Heart left ventricle (tissue), 16 donors: ENCODE measurements at places on chromosomes 3 and 15. TPM values are rescaled to one million over a fixed set of nuclear protein-coding genes. Genes with fewer than 3 reads are reported as not detected.
A peak's percentile ranks its signal among the peaks of the same experiment; 100 is the strongest.

GRCh38 chr3:109532257-109533216 is 195.2 kb upstream of the DPPA4 start:
- DNase-seq: no peak

- DNase-seq: peak; percentile 78
Measured at GRCh38 chr3:51975852-51976549, 1.1 kb downstream of the ABHD14A start.

- DNase-seq: no peak
Measured at GRCh38 chr15:98873441-98874218, 134.0 kb downstream of the PGPEP1L start.

DNA sequence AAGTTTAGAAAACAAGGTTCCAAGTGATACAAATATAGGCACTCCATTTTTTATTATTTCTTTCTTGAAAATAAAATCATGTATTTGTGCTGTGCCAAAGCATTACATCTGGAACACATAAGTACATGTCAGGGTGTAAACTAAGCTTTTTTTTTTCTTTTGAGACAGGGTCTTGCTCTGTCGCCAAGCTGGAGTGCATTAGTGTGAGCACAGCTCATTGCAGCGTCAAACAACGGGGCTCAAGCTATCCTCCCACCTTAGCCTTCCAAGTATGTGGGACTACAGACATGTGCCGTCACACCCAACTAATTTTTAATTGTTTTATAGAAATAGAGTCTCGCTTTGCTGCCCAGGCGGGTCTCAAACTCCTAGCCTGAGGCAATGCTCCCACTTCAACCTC is 9.0 kb downstream of the SPATA12 start:
- no peak for DNase-seq

- DNase-seq: no peak
Measured at GRCh38 chr15:39745415-39745814, 37.2 kb downstream of the FSIP1 start.

DNA sequence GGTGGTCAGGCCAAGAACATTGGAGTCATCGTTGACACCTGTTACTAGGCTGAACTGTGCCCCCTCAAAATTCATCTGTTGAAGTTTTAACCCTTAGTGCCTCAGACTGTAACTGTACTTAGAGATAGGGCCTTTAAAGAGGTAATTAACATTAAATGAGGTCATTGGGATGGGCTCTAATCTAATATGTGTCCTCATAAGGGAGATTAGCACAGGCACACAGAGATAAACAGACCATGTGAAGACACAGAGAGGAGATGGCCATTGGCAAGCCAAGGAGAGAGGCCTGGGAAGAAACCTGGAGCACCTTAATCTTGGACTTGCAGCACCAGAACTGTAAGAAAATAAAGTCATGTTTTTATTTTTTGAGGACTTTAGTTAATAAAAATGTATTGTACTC is 59.6 kb downstream of the PLCL2 start:
- DNase-seq: no peak

DNA sequence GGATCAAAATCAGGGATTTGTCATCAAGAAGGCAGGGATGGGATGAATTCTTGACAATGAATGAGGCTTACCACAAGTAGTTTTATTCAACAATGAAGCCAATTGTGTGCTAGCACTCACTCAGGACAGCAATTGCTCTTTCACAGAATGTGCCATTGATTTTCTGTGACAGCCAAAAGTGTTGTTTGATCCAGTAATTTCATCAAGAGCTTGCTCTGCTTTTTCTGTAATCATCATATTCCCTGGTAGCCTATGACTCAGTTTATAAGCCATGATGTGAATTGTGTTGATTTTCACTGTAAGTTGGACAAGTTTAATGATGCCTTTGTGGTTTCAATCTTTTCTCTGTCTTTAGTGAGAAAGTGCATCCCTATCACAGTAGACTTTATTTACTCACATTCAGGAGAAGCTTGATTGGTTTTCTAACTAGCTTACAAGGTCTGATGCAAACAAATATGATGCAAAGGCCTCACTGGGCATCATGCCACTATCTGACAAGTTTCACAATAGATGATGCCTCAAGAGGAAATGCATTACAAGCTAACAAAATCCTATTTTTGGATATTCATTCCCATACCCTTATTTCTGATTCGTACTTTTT is 13.6 kb upstream of the CSRNP1 start:
- DNase-seq: no peak

DNA sequence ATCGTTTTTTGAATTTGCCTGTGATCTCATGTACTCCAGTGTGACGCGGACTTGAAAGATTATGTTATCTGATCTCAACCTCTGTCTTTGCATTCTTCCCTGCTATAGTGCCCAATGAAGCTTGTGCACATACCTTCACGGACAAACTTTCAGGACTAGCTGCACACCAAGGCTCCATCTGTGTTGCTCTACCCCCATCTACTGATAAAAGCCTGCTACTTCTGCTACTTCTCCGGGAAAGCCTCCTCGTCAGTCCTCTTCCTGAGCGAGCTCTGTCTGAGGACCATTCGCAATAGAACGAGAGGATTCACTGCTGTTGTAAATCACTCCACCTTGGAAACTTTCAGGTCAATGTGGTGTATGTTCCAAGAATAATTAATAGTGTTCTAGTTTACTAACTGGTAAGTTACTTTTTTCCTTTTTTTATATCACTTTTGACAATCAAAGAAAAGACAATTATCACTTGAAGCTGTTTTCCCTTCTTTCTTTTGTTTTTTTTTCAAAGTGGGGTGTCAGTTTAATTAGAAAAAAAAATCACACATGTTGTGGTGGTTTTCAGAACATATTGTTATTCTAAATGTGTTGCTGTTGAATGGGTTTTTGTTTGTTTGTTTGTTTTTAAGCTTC is 217.6 kb downstream of the ARRDC4 start:
- peak; percentile 23 for DNase-seq

GRCh38 chr3:149545049-149545448 is 70.6 kb downstream of the TM4SF4 start:
- no peak for DNase-seq

- DNase-seq: no peak
Measured at GRCh38 chr3:150286390-150287147, 121.5 kb upstream of the TSC22D2 start.

DNA sequence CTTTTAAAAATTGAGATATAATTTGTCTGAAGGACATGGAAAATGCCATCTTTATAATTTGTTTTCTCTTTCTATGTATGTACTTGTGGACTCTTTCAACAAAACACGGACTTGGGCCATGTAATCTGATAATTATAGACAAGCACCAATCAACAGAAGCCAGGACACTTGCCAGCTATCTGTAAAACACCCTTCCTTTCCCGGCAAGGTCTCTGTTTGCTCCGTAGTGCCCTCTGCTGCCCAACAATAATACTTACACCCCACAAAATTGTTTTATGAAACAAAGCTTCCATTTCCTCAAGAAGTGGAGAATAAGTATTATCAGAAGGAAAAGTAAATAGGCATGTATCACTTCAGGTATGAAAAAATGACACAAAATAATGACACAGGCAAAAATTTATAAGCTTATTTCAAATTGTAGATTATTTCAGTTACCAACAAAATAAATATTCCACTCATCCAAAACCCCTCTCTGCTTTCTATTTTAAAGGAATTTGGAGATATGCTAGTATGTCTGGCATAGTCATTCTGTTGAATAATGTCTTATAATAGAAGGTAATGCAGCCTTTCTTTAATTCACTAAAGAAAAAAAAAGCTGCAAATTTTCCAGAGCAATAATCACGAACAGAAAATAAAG is 32.8 kb downstream of the MYH15 start:
- DNase-seq: peak; percentile 51

GRCh38 chr3:169841171-169841570 is 28.5 kb upstream of the LRRC34 start:
- no peak for DNase-seq

DNA sequence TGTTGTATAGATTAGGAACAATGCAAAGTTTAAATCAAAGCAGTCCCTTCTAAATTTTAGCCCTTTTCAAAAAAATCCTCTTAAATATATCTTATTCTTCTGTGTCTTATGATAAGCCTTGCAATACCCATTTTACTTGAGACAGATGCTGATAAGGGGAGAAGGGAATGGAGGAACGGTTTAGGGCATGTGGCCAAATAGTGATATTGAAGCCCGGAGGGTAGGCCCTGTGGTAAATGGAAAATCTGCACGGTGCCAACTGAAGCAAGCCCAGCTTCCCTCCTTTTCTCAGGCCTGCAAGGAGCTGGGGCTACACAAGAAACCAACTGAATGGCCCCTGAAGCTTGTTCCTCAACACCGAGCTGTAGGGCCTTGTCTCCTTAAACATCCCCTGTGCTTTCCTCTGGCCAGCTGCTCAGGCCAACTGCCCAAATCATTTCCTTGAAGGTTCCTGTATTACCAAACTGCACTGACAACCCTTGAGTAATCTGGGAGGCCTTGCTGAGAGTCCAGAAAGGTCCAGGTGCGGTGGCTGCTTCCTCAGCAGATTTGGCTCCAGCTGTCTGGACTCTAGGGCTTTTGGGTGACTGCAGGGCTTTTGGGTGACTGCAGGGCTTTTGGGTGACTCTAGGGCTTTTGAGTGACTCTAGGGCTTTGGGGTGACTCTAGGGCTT is 67.2 kb downstream of the NCEH1 start:
- no peak for DNase-seq

GRCh38 chr15:25173241-25174028 is 218.6 kb downstream of the SNRPN start:
- no peak for DNase-seq

- no peak for DNase-seq
Measured at GRCh38 chr3:61876797-61877196, 315.4 kb downstream of the PTPRG start.

DNA sequence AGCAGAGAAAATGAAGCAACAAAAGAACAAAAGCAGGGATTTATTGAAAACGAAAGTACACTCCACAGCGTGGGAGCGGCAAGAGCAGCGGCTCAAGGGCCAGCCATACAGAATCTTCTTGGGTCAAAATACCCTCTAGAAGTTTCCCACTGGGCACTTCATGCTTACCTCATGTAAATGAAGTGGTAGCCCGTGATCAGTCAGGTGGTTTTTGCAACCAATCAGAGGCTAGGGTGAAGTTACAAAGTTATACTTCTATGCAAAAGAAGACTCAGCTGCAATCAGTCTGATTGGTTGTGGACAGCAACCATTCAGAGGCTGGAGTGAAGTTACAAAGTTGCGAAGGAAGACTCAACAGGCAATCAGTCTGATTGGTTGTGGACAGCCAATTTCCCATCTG is 37.8 kb upstream of the TRH start:
- DNase-seq: peak; percentile 32

DNA sequence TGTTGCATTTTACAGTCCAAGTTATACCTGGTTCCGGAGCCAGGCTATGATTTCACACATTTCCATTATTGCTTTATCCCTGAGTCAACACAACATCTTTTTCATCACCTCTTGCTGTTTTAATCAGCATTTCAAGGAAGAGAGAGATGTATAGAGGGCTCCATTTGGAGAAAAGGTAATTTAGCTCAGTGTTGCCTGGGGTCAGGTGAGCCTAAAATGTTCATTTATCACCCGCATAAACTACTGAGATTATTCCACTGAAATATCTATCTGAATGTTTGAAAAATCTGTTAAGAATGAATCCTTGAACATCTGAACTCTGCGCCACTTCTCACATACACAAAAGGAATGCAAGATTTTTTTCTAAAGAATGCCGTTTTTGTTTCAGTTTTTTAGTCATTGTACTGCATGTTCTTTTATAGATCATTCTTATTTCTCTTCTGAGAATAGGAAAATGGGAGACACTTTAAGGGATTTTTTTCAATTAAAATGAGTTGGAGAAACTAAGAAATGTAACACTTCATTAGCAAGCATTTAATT is 51.5 kb upstream of the AGTR1 start:
- DNase-seq: no peak

DNA sequence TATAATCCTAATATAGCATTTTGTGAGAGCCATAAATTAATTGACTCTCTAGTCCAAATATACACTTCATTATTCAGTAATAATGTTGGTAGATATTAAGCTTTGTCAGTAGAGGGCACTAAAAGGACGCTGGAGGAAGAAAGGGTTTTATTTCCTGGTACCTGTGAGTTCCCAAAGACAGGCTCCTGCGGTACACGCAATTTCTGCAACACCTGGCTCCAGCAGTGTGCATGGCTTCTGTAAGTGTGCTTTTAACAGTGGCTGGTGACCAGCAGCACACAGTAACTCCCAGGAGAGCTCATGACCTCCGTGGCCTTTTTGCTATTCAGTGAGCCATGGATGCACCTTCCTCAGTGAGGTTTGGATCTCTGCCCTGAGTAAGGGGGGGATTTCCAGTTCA is 338.3 kb upstream of the ZNF385D start:
- DNase-seq: no peak

GRCh38 chr3:69445024-69445423 is 59.1 kb upstream of the FRMD4B start:
- no peak for DNase-seq

GRCh38 chr3:73399106-73399505 is 225.6 kb downstream of the PDZRN3 start:
- DNase-seq: no peak

GRCh38 chr3:114214542-114215341 is 22.6 kb downstream of the ZNF80 start:
- DNase-seq: no peak

- no peak for DNase-seq
Measured at GRCh38 chr15:71629781-71630474, 180.4 kb upstream of the NR2E3 start.

- peak; percentile 88 for DNase-seq
Measured at GRCh38 chr3:14548321-14548729, 8.2 kb upstream of the GRIP2 start.

- DNase-seq: no peak
Measured at GRCh38 chr3:112424394-112424793, 74.9 kb downstream of the BTLA start.

- DNase-seq: no peak
Measured at GRCh38 chr3:126170073-126170777, 10.2 kb downstream of the ALDH1L1 start.

- no peak for DNase-seq
Measured at GRCh38 chr3:73765878-73766545, 141.3 kb upstream of the PDZRN3 start.

DNA sequence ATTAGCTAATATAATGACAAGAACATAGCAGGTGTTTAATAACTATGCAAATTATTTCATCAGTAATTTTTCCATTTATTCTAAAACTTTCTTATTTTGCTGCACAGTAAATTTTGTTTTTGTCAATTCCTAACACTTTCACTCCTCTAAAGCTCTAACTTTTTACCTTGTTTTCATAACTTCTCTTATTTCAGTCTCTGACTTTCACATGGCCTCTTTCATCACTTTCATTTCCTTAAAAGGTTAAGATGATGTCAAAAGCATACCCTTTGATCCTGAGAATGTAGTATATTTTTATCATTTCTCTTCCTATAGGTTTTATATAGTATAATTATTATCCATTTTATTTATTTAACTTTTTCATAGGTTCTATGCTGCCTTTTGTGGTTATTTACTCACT is 1325.8 kb upstream of the ALCAM start:
- no peak for DNase-seq

DNA sequence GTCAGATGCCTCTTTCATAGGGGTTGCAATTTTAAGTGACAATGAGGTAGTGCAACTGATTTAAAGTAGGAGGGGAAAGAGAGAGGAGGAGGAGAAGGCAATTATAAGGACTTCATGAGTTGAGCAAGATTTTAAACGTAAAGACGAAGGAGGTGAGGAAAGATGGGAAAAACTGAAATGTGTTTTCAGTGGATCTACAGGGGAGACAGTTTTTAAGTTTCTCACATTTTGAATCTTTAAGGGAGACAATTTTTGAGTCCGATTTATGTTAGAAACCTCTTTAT is 68.7 kb upstream of the LIMD1 start:
- DNase-seq: no peak

MYZAP gene
- 280 TPM for polyA plus RNA-seq

ZNF385D gene
- 7.9 TPM for polyA plus RNA-seq

ANO10 gene
- polyA plus RNA-seq: 19.9 TPM

SLC15A2 gene
- 1.0 TPM for polyA plus RNA-seq

ERC2 gene
- 0.64 TPM for polyA plus RNA-seq

SERINC4 gene
- polyA plus RNA-seq: 0.25 TPM

PARP15 gene
- polyA plus RNA-seq: 0.21 TPM

PPP1R2 gene
- polyA plus RNA-seq: 42.6 TPM

MB21D2 gene
- polyA plus RNA-seq: 3.0 TPM
